ENCODE measurements at places on chromosomes 5 and 9.

GRCh38 chr9:26053954-26054353, 375.7 kb upstream of the TUSC1 start:
- DNase-seq: no peak

DNA sequence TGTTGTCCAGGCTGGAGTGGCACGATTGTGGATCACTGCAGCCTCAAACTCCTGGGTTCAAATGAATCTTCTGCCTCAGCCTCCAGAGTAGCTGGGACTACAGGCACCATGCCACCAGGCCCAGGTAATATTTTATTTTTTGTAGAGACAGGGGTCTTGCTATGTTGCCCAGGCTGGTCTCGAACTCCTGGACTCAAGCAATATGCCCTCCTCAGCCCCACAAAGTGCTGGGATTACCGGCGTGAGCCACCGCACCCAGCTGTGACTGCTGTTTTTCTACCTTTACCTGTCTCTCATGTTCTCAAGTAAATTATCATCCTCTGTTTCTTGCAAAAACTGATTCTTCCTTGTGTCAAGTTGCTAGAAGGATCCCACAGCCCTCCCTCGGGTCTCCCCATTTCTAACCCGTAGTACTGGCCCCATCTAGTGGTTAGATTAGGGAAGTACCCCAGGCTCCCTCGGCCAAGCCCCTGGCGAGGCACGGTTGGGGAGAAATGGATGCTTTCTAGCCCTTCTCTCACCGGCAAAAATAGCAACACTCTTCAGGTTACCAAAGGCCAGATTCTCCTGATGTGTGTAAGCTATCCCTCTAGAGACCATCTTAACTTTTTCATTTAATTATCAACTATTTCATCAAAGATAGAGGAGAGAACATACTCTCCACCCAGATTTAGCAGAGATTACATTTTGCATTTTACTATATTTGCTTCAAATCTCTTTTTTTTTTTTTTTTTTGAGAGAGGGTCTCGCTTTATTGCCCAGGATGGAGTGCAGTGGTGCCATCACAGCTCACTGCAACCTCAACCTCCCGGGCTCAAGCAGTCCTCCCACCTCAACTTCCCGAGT, 19.2 kb upstream of the TOR1B start:
- peak; percentile 83 for DNase-seq

- DNase-seq: no peak
Measured at GRCh38 chr5:54442271-54442670, 13.2 kb upstream of the HSPB3 start.

DNA sequence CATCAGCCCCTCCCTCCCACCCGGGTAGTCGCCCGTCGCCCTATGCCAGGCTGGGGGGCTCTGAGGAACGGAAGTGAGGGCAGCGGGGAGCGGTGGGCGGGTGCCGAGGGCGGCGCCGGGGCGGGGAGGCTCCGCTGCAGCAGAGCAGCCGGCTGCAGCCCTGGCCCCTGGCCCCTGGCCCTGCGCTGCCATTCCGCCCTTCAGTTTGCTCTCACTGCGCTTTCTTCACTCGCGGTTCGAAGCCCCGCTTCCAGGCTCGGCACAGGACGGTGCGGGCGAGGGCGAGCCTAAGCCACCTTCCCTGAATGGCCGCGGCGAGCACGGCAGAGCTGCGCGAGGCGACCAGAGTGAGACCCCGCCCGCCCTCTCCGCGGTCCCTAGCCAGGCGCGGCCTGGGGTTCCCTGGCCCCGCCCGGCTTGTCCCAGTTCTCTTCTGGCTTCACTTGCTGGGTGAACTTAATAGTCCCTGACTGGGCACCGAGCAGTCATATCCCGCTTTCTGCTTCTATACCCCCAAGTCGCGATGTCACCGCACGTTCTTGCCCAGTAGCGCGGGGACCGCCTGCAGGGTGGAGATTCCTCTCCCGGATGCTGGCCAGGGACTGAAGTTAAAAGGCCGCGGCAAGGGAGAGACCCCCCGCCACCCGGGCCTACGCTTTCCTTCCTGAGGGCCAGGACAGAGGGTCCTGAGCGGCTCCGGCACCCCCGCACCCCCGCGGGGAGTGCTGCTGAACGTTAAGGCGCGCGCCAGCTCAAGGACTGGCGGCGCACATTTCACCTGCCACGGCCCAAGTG, 623 bp upstream of the TRIM36 start:
- DNase-seq: no peak

DNA sequence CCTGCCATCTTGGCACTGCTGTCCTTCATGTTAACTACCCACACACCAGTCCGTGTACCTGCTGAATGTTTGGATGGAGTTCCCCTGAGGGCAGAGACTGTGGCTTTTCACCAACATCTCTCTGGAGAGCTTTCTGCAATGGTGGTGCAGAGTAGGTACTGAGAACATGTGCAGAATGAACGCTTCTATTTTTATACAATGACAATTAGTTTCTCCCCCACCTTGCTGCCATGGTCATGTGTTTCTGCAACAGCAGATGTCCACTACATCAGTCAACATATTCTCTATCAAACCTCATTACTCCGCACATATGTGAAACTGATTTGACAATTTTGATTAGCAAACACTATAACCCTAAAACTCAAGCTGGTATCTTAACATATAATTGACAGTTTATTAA, 14.5 kb downstream of the PTCH1 start:
- DNase-seq: no peak

DNA sequence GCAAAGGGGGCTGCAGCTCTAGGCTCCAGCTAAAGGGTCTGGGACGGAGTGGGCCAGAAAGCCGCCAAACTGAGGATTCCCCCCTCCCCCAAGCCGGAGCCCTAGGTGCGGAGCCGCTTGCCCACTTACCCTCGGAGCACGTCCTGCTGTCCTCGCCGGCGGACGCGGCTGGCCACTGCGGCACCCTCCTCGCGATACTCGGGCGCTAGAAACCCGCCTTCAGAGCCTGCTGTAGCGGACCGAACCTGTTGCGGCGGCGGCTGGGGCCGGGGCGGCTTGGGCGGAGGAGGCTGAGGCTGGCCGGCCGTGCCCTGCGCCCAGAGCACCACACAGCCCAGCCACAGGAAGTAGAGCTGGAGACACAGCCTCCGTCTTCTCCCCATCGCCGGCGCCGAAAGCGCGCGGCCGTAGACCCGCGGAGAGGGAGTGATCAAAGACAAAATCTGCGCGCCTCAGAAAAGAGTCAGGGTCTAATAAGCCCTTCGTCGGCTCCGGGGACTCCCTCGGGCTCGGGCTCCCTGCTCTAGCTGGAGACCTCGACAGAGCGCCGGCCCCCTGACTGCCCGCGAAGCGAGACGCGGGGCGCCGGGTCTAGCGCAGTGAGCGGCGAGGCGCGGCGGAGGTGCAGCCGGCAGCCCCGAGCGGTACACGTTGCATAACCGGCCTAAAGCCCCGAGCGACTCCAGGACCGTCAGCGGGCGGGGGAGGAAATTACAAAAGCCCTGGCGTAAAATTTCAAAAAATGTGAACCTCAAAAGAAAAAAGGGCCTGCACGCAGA, 635 bp downstream of the FBN2 start:
- peak; percentile 30 for DNase-seq

- DNase-seq: no peak
Measured at GRCh38 chr5:114176356-114176755, 185.5 kb upstream of the KCNN2 start.

DNA sequence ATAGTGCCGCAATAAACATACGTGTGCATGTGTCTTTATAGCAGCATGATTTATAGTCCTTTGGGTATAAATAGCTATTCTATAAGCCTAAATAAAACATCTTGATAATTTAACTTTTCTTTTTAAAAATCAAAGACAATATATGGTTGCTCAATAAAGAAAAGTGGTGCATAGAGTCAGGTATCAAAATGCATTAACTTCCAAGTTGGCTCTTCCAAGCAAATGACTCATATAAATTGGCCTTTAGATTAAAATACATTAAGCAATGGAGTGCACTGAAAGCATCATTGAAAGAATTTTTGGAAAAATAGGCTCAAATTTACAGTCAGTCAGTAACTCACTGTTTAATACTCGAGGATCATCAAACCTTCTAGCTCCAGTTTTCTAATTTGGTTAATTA, 106.6 kb downstream of the PLCXD3 start:
- DNase-seq: no peak

- no peak for DNase-seq
Measured at GRCh38 chr9:137192859-137193258, 4.4 kb downstream of the SSNA1 start.

- DNase-seq: no peak
Measured at GRCh38 chr9:104900871-104901270, 27.1 kb downstream of the ABCA1 start.

GRCh38 chr5:44740660-44741059, 68.1 kb upstream of the MRPS30 start:
- DNase-seq: no peak

DNA sequence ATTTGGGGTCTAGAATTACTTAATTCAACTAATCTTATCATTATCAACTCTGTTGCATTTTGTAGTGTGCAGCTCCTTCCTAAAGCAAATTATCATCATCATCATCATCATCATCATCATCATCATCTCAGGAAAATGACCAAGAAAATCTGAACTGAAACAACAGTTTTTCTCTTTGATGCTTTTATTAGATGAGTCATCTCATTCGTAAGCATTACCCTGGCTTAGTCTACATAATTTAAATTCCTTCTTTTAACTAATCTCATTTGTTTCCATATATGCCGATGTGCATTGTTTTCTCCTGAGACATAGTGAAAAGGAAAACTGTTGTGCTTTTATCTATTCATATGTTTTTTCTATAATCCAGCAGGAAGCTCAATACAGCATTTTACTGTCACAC, 173.0 kb upstream of the PDE4D start:
- no peak for DNase-seq

DNA sequence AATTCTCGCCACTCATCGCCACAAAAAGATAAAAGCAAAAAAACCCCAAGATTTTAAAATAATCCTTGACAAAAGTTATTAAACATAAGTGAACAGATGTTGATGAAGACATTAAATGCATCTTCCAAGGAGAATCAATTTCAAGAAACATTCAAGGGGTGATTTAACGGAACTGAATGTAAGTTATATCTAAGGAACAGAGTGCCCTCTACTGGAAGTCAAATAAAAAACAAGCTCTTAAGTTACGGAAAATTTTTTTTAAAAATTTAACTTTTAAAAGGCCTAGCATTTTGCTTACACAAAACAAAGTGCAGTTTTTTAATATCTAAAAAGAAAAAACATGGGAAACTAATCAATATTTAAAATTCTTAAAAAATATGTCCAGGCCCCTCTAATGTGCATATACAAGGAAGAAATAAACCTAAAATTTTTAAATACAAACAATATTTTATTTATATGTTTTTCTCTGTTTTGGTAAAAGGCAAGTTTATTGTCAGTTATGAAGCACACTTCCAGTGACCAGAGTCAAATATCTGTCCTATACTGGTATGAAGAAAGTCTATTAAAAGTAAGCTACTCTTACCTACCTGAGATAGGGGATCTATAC, 28.0 kb downstream of the TEX10 start:
- no peak for DNase-seq

GRCh38 chr5:135193213-135194125, 159.4 kb upstream of the PITX1 start:
- no peak for DNase-seq

DNA sequence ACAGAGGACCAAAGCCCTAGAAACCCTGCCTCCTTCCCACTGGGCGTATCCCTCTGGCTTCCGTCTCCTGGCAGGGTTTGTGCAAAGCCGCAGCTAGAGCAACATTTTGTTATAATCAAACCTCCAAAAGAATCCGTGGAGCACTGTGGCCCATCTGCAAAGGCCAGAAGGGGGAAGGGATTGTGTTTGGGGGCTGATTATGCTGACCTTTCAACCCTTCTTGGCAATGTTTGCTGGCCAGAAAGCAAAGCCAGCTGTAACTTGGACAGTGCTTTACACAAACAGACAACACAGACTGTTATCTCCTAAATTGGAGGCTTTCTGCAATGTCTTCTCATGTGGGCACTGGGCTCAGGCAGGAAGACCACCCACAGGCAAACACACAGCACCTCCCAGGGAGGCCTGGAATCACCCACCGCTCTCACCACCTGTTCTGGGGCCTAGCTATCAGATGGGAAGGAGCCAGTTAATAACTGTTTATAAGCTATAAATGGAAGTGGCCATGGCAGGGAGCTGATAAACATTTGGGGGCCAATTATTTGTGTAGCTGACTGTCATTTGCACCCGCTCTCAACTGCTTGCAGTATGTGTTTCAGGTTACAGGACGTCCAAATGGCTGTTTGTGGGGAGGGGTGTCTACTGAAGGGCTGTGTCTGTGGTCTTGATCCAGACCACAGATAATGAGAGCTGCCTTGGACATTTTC, 121.6 kb upstream of the ERCC6L2 start:
- no peak for DNase-seq

GRCh38 chr9:135213566-135213965, 126.1 kb downstream of the OLFM1 start:
- no peak for DNase-seq

- DNase-seq: peak; percentile 16
Measured at GRCh38 chr5:98638701-98639100, 134.8 kb upstream of the RGMB start.

DNA sequence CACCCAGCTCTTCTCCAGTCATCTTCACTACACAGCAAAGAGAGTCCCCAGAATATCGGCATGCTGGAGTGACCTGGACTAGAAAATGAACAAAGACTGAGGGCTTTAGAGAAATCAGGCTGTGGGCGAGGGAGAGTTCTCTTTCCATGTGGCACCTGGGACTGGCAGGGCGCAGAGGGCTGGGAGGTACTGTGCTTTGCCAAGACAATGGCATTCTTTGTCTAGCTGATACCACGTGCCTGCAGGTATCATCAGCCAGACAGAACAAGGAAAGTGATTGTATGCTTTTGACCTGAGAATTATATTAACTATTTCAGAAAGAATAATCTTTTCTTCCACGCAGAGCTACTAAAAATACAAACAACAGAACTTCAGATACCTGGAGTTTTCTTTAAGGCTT, 30.5 kb downstream of the DDX31 start:
- no peak for DNase-seq

DNA sequence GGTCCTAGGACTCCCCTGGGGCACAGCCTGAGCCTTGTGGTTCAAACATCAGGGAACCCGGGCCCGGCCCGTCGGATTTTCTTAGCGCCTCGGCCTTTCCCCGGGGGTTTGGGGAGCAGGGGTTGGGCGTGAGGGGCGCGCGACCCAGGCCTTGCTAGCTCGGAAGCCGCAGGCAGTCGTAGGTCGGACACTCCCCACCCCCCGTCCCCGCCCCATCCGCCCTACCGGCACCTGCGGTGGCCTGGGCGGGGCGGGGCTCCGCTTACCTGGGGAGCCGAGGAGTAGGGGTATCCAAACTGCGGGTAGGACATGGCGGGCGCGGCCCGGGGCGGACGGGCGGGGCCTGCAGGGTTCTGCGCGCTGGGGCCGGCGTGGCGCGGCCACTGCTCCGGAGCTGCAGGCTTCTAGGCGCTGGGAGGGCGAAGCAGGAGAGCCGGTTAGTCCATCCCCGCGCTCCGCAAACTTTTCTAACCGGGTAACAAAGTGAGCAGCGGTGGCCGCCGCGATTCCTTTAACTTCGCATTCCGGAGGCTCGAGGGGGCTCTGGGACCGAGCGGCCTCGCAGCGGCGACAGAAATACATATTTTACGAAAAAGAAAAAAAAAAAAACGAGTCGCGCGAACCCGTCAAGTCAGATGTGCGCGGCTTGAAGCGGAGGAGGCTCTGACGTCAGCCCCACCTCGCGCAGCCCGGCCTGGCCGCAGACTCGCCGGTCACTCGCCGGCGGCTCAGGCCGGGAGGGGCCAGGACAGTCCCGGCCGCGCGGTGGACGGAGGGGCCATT, at the start of gene IRX4:
Gene IRX4, minus strand, starts transcription at position 589 of the 783 bp plus-strand sequence. Its CDS starts 278 bp downstream, at position 311.
- peak; percentile 73 for DNase-seq
